ENCODE measurements at places on chromosomes 4 and X.

DNA sequence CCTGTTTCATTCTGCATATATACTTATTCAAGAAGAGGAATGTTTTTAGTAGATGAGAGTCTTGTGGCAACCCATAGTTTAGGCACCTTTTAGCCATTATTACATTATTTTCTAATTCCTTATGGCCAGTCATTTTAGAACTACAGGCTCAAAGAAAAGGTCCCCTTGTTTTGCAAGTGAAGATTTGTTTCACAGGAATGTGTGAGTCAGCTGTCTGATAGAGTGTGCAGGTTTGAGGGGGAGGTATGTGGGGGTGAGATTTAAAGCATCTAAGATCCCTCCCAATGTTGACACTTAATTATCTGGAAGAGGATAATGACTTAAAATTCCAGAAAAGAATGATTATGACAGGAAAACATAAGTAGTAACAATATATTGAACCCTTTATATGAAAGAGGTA lies 495.6 kb downstream of the KCNIP4 start:
- DNase-seq = no peak

- no peak for DNase-seq
These were observed 687.4 kb upstream of the HS3ST1 start for GRCh38 chr4:12116009-12116552.

DNA sequence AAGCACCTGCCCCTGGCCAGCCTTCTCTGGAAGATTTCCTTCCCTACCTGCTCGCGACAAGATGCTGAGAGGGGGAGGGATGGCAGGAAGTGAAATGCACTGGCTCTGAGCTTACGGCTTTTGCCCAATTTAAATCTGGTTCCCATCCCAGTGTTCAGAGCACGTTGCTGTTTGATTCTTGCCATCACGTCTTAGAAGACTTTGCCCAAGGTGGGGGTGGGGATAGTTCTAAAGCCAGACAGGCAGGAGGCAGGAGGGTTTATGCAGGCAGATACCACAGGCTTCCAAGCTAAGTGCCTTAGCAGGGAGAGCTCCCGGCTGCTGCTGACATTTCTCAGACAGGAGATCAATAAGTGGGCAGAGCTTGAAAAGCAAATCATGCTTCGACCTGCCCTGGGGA lies 393.9 kb downstream of the MID1IP1 start:
- DNase-seq = no peak

GRCh38 chr4:93532234-93532633 lies 296.3 kb upstream of the ATOH1 start:
- DNase-seq = no peak

DNA sequence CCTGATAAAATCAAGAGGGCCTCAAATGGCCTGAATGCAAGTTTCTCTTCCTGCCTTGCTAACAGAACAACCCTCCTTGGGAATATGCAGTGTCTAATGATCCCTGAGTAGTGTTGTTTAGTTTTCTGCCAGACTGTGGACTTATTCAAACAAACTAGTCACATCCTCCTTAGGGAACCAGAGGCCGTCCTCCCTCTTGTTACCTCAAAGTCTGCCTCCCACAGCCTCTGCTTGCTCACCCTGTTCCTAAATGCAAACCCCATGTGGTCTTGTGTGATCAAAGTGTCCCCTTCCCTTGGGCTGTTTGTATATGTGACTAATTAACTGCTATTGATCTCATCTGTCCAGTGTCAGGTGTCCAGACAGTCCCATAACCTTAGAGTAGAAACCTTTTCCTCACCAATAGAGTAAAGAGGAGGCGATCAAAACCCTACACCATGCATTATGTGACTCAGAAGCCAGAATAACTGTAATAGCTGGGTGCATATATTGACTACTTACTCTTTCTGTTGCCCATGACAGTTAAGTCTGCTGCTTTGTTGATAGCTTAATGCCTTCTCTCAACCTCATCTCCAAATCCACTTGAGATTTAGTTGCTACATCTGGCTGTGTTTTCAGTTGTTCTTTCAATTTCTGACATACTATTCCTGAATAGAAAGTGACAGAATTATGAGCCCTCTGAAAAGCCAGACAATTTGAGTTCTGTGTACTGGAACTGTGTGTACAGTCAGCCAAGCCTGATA lies 473.0 kb upstream of the NWD2 start:
- DNase-seq = no peak

DNA sequence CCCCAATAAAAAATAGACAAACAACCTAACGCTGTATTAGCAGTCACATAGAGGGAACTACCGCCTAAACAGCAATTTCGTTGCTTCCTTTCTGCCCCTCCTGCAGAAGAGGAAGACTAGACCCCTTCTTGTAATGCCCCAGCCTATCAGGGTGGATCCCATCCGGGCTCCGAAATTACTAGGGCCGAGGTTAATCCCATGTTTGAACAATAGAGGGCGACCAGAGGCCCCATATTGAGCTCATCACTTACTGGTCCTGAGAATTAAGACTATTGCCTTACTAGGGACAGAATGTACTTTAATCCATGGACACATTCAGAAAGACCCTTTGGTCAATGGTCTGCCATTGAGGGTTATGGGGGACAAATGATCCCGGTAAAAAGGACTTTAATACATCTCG lies 11.8 kb upstream of the ZNF630 start:
- DNase-seq = peak; percentile 70

- no peak for DNase-seq
These were observed 1.1 kb downstream of the POLA1 start for GRCh38 chrX:24694825-24695224.

- peak; percentile 84 for DNase-seq
These were observed 571.1 kb upstream of the DIPK2B start for GRCh38 chrX:45771560-45772340.

DNA sequence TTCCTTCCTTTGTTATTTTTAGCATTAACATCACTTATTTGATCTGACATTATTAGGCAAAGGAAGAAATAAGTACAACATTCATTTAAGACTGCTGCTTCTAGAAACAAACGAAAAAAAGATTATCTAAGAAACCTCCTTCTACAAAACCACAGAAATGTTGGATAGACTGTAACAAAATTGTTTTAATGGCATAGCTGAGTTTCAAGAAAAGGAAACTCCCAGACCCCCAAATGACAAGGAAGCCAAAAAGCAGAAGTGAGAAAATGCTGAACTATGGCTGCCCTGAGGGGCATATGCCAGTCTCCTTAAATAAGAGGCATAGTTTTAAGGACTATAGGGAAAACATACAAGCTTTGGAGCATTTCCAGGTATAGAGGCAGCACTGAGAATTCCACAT lies 1431.6 kb upstream of the TENM3 start:
- no peak for DNase-seq

- DNase-seq = no peak
These were observed 269.9 kb downstream of the CBLL2 start for GRCh38 chrX:22542641-22543040.

- no peak for DNase-seq
These were observed 310.1 kb downstream of the PPP3CA start for GRCh38 chr4:101037249-101037648.

DNA sequence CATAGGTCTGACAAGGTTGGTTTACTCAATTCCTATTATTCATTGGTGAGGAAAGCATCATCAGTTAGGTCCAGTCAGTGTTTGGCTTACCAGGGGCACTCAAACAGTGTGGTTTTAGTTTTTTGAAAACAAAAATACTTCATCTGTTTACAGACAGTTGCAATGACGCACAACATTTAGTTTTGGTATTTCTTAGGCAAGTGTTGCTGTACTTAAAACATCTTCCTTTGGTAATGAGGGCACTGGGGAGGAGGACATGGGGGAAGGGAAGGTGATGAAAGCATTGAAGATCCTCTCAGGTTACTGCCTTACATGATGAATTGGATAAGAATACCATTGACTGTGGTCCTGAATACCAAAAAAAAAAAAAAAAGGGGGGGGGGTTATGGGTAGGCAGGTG lies 93.7 kb upstream of the MAOA start:
- no peak for DNase-seq

GRCh38 chr4:124954046-124954445 lies 241.5 kb upstream of the ANKRD50 start:
- DNase-seq = no peak

- DNase-seq = no peak
These were observed 35.7 kb downstream of the APBB2 start for GRCh38 chr4:41178372-41179370.

- no peak for DNase-seq
These were observed 139.8 kb downstream of the BCOR start for GRCh38 chrX:39957816-39958566.

GRCh38 chrX:70132224-70132623 lies 1.0 kb upstream of the IGBP1 start:
- DNase-seq = no peak

GRCh38 chr4:76535603-76536372 lies 100.8 kb downstream of the SHROOM3 start:
- DNase-seq = no peak

DNA sequence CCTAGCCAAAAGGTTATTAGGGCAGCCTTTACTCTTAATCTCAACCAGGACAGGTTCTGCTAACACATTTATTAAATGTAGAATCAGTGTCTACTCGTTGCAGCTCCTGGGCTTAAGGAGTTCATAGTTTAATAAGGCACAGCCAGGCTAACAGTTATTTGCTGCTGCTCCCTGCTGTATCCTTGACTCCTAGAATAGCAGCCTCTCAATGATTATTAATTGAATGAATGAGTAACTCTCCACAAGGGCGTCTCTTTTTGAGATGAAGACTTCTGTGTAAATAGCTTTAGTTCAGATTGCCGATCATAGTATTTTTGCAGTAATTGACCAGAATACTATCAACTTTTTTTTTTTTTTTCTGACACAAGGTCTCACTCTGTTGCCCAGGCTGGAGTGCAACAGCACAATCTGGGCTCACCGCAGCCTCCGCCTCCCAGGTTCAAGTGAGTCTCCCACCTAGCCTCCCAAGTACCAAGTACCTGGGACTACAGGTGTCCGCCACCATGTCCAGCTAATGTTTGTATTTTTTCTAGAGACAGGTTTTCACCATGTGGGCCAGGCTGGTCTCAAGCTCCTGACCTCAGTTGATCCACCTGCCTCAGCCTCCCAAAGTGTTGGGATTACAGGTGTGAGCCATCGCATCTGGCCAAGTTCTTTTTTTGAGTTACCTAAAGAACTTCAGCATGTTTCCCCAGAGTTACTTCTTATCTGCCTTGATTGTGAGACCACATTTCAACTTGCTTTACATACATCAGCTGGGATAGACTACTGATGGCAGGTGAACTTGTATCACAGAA lies 2.9 kb downstream of the UGDH start:
- DNase-seq = no peak

GRCh38 chrX:91039777-91040176 lies 394.9 kb upstream of the PABPC5 start:
- no peak for DNase-seq

GRCh38 chr4:1376391-1376840 lies 29.4 kb downstream of the UVSSA start:
- DNase-seq = no peak

GRCh38 chrX:16186380-16187007 lies 19.2 kb downstream of the MAGEB17 start:
- no peak for DNase-seq

- no peak for DNase-seq
These were observed 40.9 kb upstream of the CPLX1 start for GRCh38 chr4:866761-867390.

- DNase-seq = no peak
These were observed 90.9 kb downstream of the ZNF827 start for GRCh38 chr4:145847764-145848163.

DNA sequence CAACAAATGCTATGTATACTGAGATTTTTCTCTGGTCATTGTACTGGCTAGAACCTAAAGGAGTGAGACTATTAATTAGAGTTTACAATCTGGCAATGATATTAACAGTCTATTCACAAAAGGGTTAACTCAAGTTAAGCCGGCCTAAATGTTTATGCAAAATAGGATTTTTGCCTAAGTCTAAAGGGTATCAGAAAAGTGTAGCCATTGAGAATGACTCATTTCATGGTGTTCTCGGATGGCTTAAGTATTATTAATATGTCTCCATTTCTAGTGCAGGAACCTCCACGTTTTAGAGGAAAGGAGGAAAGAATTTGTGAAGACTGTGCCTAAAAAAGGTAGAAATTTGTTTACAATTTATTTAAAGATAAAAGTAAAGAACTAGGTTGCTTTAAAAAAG lies 29.8 kb downstream of the DYNLT3 start:
- no peak for DNase-seq

GRCh38 chr4:161121451-161121850 lies 1042.3 kb downstream of the FSTL5 start:
- DNase-seq = no peak

- no peak for DNase-seq
These were observed 91.5 kb upstream of the ZNF827 start for GRCh38 chr4:146029939-146030710.

DNA sequence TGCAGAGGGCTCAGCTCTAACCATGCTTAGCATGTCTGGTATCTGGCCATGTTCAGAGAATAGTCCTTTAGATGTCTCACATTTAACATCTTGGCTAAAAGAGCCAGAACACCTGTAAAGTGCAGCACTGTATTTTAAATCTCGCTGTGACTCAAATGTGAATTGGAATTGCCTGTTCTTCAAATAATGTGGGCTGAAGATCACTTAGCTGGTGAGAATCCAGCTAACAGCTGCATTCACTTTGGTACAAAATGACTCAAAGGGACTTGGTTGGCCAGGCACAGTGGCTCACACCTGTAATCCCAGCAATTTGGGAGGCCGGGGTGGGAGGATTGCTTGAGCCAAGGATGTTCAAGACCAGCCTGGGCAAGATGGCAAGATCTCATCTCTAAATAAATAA lies 63.5 kb upstream of the PLAC8 start:
- DNase-seq = no peak

- no peak for DNase-seq
These were observed 1.5 kb downstream of the MSANTD1 start for GRCh38 chr4:3250438-3250955.

- DNase-seq = no peak
These were observed 82.5 kb downstream of the HPRT1 start for GRCh38 chrX:134542485-134542884.

- DNase-seq = no peak
These were observed 67.5 kb downstream of the TECRL start for GRCh38 chr4:64341711-64342110.

DNA sequence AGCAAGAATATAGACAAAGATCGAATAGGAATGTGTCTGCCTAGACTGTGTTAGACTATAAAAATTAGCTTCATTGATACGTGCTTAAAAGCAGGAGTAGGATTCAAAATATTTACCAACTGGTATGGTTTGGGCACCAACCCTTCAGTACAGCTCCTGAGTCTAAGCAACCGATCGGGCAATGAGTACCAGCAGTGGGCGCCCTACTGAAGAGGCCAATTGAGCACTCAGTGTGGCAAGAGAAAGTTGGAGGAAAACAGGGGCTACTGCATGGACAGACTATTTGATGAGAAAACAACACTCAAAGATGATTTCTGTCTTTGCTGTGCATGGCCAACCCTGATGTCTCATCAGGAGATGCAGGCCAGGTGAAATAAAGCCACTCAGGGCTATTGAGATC lies 176.0 kb upstream of the NWD2 start:
- DNase-seq = no peak

All from activated effector memory CD4-positive, alpha-beta T cell treated with anti-CD3 and anti-CD28 coated beads, Interleukin-2, amount 50 U/mL, for 16 hours (primary cell).